ENCODE measurements at places on chromosomes 2 and 18.

DNA sequence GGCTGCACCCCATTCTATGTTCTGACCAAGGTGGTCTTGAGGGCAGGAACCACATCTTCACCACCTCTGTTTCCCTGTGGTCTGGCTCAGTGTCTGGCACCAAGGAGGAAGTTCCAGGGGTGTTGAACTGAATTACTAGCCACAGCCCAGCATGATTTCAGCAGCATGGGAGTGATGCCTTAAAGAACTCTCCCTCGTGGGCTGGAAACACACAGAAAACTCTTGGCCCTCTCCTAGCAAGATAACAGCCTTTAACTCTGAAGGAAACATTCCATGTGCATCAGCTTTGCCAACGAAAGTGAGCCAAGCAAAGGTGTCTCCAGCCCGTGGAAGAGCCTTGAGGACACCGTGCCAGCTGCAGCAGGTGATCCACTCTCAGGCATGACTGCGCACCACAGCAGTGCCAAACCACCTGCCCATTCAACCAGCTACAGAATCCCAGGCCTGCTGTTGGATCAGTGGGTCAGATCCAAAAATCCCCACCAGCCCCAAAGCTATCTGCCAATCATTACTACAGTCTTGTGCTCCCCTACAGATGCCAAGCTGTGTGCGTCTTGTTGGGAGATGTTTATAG is 124.8 kb downstream of the TTC32 start:
- DNase-seq: no peak

DNA sequence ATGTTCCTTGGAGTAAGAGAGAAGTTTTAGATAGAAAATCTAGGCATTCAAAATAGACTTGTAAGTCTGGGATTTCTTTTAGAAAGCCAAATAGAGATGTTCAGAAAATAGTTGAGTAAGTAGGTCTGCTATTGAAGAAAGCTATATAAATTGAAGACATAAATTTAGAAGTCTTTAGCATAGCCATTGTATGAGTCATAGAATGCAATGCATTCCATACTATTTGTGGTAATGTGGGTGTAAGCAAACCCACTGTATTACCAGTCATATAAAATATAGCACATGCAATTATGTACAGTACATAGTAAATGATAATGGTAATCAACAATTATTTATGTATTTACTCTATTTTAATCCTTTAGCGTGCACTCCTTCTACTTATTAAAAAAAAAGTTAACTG is 14.1 kb downstream of the MC4R start:
- DNase-seq: no peak

GRCh38 chr18:57753063-57753462 is 50.1 kb downstream of the ATP8B1 start:
- no peak for DNase-seq

- no peak for DNase-seq
Observed at GRCh38 chr2:1698188-1698945, 45.9 kb downstream of the PXDN start.

DNA sequence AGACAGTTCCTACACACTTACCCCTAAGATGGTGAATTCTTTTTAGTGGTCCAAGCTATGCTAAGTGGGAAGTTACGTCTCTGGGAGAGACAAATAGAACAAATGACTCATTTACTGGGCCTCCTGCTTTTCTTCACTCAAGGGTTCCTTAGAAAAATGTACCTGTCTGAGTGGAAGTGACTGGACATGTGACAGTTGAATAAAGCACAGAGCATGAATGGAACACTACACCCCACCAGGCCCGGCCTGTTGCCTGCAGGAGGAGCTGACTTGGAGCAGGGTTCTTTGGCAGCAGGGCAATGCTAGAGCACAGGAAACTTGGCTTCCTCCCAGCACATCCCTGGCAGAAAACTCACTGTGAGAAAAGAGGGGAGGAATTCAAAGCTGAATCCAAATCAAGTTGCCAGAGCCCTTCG is 451.0 kb upstream of the SETBP1 start:
- DNase-seq: no peak

DNA sequence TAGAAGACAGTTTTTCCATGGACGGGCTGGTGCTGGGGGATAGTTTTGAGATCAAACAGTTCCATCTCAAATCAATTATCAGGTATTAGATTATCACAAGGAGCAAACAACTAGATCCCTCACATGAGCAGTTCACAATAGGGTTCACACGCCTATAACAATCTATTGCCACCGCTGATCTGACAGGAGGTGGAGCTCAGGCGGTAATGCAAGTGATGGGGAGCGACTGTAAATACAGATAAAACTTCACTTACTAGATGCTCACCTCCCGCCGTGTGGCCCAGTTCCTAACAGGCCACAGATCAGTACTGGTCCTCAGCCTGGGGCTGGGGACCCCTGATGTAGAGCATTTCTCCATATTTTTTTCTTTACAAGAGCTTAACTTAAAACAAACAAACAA is 203.6 kb downstream of the CDH7 start:
- DNase-seq: no peak

GRCh38 chr2:169768262-169768995 is 30.2 kb upstream of the SSB start:
- peak; percentile 27 for DNase-seq

DNA sequence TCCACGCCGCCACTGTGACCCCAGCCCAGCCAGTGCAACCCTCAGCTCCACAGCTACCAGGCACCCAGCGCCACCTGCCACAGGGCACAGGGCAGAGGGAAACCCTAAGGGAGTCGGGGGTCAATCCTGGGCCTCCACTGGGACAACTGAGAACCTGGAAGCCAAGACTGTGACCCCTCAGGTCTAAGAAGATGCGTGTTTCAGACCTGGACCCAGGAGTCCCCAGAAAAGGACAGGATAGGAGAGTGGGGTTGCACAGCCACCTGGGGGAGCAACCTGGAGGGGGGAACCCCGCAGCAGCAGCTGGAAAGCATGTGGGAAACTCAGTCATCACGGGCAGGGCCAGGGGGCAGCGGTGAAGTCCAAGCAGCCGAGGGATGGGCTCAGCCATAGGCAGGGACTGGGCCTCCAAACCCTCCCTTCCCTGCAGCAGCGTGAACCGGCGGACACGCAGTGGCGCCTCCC is 4.1 kb downstream of the ESPNL start:
- no peak for DNase-seq

DNA sequence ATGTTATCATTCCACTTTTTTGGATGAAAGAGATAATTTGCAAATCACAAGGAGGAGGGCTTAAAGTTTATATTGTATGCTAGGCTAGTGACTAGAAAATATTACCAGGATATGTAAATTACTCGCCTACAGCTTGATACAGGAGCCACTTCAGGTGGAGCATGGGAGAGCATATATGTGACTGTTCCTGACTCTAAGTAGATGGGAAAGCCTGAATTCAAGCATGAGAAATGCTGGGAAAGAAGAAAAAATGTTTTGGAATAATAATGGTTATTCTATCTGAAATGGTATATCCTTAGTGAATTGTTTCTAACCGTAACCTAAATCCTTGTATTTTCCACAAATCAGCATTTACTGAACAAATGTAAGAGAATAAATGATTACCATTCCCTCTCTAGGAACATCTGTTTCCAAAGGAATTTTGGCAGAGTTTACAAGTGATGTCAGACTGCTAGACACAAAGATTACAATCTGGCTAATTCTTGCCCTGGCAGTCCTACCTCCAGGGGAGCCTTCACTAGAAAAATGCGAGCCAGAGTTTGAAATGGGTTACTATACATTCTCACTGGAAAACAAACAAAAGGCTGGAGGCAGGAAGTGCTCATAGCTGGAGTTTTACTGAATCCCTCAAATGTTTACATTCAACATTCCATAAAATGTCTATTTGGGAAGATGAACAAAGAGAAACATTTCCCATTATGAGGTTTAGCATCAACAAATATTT is 129.4 kb upstream of the MAPRE2 start:
- DNase-seq: no peak

DNA sequence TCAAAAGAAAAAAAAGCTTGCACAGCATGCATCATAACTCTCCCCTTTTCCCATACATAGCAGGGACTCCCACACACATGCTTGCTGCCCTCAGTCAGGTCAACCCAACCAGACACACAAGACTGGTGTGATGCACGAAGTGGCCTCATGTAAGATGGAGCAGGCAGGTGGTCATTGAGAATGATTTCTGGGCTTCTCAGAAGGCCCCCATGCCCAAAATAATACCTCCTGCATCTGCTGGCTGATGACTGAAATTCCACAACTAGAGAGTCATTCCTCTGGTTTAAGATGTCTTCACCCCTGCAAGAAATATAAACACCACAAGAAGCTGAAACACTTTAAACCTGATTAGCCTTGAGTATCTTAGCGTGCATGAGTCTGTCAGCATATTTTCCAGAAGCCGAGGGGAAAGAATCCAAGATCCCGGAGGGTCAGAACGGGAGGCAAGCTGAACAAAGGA is 131.1 kb downstream of the AFF3 start:
- DNase-seq: no peak

DNA sequence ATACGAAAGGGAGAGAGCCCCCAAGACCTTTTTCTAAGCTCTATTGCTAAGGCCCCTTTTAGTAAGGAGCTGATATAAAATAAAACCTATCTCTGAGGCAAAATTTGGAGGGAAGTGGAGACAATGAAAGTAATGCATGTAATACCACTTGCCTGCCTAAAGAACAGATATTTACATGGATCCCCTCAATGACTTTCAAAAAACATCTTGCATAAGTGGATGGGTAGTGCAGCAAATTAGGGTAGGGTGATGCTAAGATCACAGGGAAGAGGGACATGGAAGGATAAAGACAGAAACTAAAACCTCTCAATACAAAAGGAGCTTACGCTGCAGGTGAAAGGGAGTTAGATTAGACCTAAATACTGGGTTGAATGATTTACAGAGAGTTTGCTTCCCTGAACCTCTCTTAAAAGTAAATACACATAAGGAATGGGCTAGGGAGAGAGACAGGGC is 1.1 kb downstream of the ZNF513 start:
- DNase-seq: no peak

- no peak for DNase-seq
Observed at GRCh38 chr18:46366201-46366600, 262.0 kb downstream of the HAUS1 start.

- DNase-seq: peak; percentile 61
Observed at GRCh38 chr2:96116424-96116878, at the start of gene ADRA2B. Gene ADRA2B (minus strand): TSS chr2:96116571. CDS start chr2:96116149, 422 bp downstream.

- DNase-seq: no peak
Observed at GRCh38 chr2:129904532-129905446, 74.7 kb upstream of the RAB6C start.

GRCh38 chr2:70340761-70341476 is 39.1 kb upstream of the FAM136A start:
- DNase-seq: no peak

DNA sequence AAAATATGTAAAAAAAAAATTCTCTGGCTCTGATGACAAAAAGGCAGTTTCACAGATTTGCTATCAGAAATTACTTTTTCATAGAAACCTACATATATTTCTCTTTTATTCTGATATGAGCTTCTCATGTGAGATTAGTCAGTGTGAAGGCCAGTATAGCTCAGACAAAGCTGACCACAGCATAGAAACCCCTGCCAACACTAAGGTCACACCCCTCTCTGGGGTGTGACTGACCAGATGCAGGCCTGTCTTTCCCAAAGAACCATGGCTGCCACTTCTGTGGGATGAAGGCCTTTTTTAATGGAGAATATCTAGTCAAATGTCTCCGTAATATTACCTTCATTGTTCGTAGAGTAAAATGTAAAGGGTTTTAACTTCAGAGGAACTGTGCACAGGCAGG is 330.3 kb upstream of the KCNJ3 start:
- no peak for DNase-seq

GRCh38 chr2:59080451-59081181 is 839.5 kb upstream of the FANCL start:
- DNase-seq: no peak
